Stimulated activated naive CD4-positive, alpha-beta T cell (primary cell): ENCODE measurements at places on chromosomes 5 and 9.

- DNase-seq: no peak
Measured at GRCh38 chr5:91053741-91054025, 329.4 kb downstream of the ARRDC3 start.

- no peak for DNase-seq
Measured at GRCh38 chr5:71454913-71455312, 538 bp upstream of the BDP1 start.

GRCh38 chr5:76590027-76590426, 33.2 kb downstream of the F2RL2 start:
- no peak for DNase-seq

DNA sequence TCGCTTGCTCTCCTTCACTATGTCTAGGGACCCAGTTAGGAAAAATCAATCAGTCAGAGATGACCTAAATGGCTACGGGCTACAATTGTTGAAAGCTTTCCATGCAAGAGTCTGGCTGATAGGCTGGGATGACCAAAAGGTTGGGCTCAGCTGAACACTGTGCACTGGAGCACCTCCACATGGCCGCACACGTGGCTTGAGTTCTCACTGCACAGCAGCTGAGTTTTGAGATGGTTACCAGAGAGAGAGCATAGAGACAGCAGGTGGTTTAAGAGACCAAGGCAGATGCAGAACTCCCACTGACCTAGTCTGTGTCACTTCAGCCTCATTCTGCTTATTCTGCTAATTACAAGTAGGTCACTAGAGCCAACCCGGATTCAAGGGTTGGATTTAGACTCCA, 2354.8 kb upstream of the C9orf72 start:
- no peak for DNase-seq

DNA sequence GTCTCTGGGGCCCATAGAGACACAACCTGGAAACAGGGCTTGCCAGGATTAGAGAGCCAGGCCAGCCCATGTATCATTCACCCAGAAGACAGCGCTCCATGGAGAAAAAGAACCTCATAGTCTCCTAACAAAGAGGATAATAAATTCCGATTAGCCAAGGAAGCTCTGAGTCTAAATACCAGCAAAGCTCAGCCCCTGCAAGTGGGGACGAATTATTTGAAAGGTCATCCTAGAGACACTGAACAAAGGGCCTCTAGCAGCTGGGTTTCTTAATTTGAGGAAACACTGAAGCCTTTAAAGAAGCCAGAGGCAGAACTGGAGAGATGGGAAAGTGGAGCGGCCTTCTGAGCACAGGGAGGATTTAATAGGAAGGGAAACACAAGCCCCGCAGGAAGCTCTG, 287.1 kb upstream of the ZNF462 start:
- no peak for DNase-seq

DNA sequence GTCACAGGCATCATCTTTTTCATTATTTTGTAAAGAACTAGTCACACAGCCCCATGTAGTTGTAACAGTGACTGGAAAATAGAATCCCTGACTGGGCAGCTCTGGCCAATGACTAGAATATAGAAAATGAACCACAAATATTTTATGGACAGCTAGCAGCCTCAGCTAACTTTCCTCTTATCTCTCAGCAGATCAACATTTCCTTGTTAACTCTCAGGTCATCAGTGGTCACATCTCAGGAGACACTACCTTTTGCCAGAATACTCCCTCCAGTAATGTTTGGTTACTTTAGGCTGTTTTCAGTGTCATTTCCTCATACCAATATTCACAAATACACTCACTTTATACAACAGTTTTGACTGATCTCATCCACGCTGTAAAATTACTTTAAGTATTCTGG, 43.9 kb downstream of the FAM169A start:
- no peak for DNase-seq

DNA sequence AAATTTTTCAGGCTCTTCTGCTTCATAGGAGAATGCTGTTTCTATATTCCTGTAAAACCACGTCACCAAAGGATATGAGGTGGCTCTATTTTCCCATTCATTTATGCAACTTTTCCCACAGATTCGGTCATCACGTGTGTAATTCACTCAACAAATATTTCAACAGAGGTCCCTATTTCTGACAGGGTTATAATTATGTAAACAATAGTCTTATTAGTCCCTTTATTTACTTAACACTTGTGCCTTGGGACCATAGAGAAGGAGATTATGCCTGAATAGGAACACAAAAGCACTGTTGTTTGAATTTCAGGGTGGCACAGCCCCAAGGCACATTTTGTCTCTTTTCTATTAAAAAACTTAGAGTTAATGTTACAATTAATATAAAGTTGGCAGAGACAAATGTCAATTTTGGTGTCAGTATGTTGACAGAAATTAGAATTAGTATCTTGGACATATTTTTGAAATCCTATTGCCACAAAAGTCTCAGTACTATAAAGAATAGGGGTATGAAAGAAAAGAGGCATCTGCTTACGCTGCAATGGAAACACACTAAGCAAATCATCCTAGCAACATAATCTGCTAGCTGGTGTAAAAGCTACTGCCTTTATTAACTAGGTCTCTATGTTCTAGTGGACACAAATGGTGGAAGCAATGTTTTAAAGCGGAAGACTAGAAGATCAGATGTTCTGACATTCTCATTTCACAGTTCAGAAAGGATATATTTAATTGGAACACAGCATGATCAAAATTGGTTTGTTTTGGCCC, 229.1 kb upstream of the TBCA start:
- DNase-seq: no peak

- DNase-seq: no peak
Measured at GRCh38 chr9:122138560-122139268, 20.9 kb downstream of the NDUFA8 start.

GRCh38 chr5:122421374-122422079, 109.5 kb downstream of the SNCAIP start:
- no peak for DNase-seq

GRCh38 chr5:96321345-96321744, 111.7 kb downstream of the PCSK1 start:
- DNase-seq: no peak

GRCh38 chr5:154222414-154222813, 31.9 kb downstream of the GALNT10 start:
- no peak for DNase-seq

DNA sequence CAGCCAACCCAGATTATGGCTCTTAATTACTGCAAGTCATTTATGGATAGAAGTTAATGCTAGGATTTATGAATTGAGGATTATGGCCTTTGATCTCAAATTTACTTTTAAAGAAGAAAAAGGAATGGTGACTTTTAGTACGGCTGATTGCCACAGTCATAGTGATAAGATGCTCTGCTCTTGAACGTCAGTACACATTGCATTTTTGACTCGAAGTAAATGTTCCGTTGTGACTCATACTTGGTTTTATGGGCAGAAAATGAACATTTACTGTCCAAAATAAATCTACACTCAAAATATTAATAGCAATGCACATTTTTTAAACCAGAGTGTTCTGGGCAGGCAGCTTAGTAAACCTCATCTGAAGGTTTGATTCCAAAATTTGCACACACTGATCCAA, 830 bp downstream of the ADAMTSL1 start:
- no peak for DNase-seq

GRCh38 chr9:1538301-1538700, 476.8 kb upstream of the SMARCA2 start:
- no peak for DNase-seq

- no peak for DNase-seq
Measured at GRCh38 chr9:70012569-70012968, 31.1 kb upstream of the MAMDC2 start.

DNA sequence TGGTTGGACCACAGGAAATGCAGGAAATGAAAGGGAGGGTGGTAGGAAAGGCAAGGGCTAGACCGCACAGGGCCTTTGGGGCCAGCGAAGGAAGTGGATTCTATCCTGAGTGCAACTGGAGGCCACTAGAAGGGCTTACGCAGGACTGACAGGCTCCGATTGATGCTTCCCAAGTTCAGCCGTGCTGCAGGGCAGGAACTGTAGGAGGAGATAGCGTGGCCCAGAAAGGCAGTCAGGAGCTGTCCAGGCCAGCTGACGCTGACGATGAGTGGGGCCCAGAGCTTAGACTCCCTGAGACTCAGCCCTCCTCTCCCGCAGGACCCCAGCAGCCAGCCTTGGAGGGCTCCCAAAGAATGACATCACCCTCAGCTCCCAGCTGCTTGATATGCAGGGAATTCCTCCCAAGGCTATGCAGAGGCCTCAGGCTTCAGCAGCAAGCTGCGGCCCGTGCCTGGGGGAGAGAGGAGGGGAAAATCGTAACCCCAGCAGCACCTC, 48.8 kb downstream of the KCNIP1 start:
- DNase-seq: no peak

- no peak for DNase-seq
Measured at GRCh38 chr5:175220549-175220948, 223.4 kb downstream of the DRD1 start.

DNA sequence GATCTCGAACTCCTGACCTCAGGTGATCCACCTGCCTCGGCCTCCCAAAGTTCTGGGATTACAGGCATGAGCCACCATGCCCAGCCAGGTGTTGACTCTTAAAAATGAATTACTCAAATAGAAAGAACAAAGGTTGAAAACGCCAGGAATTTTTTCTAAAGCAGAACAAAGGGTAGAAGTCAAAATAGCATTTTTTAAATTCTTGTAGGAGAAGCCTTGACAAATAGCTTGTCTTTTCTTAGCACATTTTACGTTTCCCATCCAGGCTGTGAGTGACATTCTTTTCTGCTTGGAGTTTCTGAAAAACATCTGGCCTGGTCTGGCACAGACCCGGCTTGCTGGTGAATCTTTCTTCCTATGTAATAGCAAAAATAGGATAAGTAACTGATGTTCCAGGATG, 169.4 kb upstream of the ZNF462 start:
- no peak for DNase-seq

- DNase-seq: no peak
Measured at GRCh38 chr9:124271660-124272059, 13.9 kb downstream of the NEK6 start.

DNA sequence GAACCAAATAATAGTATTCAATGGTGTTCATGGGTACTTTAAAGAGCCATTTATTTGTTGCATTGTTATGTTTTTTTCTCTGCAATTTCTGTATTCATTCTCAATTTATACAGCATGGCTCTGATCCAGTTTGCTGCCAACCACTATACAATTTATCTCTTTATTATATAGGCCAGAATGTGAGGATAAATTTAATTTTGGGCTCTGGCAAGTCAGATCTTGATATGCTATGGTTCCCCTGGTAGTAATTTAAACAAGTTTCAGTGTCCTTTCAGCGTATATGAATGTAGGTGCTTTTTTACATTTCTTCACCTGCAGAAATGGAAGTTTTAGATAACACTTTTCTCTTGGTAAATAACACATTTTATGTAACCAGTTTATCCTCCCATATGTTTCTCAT, 1118.0 kb upstream of the SEMA6A start:
- DNase-seq: no peak

DNA sequence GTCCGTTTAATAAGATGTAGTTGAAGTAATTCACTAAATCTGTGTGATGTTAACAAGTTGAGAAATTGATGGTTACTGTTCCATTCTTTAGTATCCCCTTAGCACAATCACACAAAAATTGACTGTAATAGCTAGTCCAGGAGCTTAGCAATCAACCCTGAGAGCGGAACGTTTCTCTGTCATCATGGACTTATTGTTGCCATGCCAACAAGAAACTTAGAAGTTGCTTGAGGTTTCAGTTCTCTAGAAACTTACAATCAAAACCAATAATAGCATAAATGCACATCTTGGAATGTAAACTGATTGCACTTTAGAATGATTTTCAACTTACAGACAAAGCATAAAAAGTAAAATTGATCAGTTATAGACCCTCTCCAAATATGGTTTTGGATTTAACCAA, 125.4 kb upstream of the ANKH start:
- no peak for DNase-seq

GRCh38 chr9:20742833-20743232, 58.8 kb downstream of the FOCAD start:
- DNase-seq: no peak

DNA sequence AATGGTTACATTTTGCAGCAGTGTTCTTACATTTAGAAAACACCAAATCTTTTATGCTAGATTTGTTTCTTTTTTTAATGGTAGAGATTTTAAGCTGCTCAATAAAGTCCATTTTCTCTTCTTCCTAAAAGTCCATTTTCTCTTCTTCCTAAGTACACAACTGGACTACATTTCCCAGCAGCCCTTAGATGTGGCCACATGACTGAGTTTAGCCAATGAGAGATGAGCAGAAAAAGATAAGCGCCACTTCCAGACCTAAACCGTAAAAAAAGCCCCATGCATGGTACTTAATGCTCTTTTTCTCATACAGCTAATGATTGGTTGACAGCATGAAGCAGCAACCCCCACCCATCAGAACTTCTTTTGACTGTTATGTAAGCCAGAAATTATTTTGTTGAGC, 206.7 kb downstream of the FAM114A2 start:
- DNase-seq: no peak

DNA sequence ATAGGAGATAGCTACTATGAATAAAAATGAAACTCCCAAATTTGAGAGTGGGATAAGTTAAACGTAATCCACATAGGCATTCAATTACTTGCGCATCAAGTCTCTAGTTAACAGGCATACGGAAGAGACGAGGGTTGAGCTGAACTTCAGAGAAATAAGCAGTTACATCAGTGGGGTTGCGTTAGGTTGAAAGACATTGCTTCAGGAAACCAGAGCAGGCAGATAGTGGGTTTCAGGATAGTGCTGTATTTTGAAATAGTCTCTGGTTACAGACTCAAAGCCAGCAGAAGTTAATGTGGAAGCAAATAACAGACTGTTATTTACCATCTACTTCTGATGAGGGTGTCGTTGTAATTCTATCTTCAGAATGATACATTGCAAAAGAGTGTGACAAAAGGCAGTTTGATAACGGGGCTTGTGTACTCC, 533.4 kb downstream of the PDE4D start:
- DNase-seq: no peak

DNA sequence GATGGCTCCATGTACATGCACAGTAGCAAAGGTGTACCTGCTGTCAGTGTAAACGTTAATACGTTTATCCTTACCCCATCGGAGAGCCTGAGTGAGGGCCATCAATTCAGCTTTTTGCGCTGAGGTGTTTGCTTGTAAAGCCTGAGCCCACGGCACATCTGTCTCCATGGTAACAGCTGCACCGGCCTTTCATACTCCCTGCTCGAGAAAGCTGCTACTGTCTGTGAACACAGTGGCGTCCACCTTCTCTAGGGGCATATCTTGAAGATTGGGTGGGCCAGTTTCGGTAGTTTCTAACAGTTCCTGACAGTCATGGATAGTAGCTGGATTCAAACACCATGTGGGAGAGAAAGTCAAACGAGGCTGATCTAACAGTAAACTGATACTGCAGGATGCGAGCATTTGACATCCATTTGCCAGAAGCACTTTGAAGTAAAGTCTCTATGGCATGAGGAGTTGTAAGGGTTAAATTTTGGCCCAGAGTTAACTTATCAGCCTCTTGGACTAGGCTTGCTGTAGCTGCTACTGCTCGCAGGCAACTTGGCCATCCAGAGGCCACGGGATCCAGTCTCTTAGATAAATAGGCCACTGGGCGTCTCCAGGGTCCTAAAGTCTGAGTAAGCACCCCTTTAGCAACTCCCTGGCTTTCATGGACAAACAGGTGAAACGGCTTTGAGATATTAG, 21.0 kb upstream of the RHOBTB3 start:
- no peak for DNase-seq

- DNase-seq: no peak
Measured at GRCh38 chr5:56607074-56607473, 208.3 kb upstream of the MAP3K1 start.
